ENCODE measurements at places on chromosomes 6 and 20.

GRCh38 chr6:56243518-56244070 lies 3.8 kb downstream of the COL21A1 start:
- no peak for DNase-seq

DNA sequence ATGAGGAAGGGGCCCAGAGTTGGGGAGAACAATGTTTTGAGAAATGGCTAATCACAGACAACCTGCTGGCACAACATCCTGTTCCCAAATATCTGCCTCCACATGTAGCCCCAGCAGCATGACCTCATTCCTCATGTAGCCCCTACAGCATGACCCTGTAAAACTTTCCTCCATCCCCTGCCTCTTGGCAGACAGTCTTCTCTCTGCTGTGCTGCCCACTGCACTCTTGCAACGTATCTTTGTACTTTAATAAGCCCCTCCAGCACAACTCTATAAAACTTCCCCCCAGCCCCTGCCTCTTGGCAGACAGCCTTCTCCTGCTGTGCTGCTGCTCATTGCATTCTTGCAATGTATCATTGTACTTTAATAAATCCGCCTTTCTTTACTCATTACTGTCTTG lies 278.8 kb downstream of the HDGFL1 start:
- DNase-seq = no peak

- no peak for DNase-seq
Measured at GRCh38 chr6:34059136-34059731, 86.7 kb downstream of the GRM4 start.

- no peak for DNase-seq
Measured at GRCh38 chr6:77286541-77286940, 176.8 kb downstream of the HTR1B start.

DNA sequence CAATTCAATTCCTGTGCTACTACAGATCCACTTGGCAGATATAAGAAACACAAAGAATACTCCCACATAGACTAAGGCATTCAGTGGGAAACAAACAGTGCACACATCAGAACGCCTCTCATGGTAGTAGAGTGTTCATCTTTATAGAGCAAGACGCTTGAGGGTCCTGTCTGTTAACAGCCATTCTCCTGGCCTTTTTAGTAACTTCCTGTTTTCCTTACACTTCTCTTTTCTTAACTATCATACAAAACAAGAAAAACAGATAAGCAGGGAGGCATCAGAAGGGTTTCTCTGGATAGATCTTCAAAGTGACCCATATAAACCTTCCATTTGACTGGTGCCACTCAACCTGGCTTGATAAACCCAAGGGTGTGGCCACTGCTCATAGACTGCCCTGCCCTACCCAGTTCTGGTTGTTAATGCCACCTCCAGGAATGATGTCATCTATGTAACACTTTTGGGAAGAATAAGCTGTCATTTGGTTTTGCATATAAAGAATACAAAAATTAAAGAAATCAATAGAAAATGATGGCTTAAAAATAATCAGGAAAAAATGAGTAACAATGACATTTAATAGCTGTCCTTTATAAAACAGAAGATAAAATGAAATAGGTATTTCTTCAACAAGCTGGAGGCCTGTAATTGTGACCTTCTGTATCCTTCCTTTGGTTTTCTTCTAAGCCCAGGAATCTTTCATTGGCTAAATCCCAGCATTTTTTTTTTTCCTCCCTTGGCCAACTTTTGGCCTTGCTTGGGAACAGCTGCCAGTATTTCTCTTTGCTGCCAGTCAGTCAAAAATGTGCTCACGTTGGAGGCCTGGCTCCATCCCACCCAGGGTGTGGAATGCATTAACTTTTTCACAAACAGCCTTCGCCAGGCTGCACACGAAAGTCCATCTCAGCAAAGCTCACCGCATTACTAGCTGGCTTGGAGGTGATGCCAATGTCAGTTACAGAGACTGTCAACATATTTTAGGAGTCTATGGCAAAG lies 103.5 kb downstream of the GJA10 start:
- DNase-seq = no peak

Data from NCI-H187 (cell line).